Anterior cingulate cortex (tissue), 58 donors: ENCODE measurements at places on chromosomes 12 and 14.

GRCh38 chr14:97771340-97772045, 974.3 kb downstream of the VRK1 start:
- no peak for DNase-seq

DNA sequence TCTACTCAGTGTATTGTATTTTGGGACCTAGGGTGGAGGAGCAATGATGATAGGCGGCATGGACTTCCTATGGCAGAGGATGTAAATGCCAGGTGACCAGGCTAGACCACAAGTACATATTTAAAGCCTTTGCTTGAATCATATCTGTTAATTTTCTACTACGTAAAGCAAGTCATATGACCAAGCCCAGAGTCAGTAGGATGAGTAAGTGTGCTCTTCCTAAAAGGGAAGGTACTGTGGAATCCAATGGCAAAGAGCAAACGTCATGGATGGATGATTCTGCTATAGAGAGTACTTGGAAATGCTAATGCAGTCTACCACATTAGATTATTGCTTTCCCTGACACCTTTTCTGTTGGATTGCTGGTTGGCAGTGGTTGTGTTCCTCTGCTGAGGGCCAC, 16.8 kb downstream of the GPATCH2L start:
- no peak for DNase-seq

- no peak for DNase-seq
These were observed 28.8 kb upstream of the CEP83 start for GRCh38 chr12:94488463-94488862.

GRCh38 chr14:21822109-21822508, 148.5 kb upstream of the OR4E1 start:
- DNase-seq = no peak

GRCh38 chr14:33057585-33057984, 118.9 kb downstream of the NPAS3 start:
- DNase-seq = no peak

- DNase-seq = no peak
These were observed 72.9 kb downstream of the CDK17 start for GRCh38 chr12:96327346-96327745.

- no peak for DNase-seq
These were observed 6.0 kb upstream of the IL22 start for GRCh38 chr12:68259318-68259940.

- DNase-seq = no peak
These were observed 181.5 kb downstream of the CCER1 start for GRCh38 chr12:90773491-90773890.

GRCh38 chr12:112980491-112981158, 2.3 kb downstream of the OAS2 start:
- no peak for DNase-seq

DNA sequence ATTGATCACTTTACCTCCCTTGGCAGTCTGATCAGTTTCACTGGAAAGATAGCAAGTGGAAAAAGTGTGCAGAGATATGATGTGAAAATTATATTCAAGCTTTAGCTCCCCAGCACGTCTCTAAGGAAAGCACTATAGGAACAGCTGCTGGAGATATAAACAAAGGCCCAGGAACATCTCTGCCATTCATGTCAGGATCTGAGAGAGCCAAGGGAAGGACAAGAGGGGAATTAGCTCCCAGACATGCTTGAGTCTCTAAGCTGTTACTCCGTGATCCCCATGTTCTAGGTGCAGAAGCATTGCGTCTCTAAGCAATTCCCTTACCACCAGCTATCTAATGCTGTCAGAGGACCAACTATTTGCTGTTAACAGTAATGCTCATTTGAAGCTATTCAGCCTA, 700.2 kb downstream of the DIO2 start:
- DNase-seq = no peak

DNA sequence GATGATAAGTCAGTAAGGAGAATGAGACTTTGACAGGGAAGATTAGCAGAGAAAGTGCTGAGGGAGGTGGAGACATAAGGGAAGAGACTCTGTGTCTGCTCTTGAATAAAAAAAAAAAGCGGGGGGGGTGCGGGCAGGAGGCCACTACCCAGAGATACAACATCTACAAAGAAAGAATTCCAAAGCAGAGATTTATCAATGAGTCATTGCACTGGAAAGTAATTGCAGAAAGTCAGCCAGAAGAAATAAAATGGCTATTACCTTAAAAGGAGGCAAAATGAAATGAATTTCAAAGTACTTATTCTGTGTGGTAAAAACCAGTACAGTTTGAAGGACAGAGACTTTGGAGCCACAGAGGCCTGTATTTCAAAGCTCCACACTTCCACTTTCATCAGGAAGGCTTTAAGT, 267.1 kb upstream of the PRKD1 start:
- DNase-seq = no peak

GRCh38 chr12:89950421-89950820, 241.8 kb upstream of the ATP2B1 start:
- no peak for DNase-seq

DNA sequence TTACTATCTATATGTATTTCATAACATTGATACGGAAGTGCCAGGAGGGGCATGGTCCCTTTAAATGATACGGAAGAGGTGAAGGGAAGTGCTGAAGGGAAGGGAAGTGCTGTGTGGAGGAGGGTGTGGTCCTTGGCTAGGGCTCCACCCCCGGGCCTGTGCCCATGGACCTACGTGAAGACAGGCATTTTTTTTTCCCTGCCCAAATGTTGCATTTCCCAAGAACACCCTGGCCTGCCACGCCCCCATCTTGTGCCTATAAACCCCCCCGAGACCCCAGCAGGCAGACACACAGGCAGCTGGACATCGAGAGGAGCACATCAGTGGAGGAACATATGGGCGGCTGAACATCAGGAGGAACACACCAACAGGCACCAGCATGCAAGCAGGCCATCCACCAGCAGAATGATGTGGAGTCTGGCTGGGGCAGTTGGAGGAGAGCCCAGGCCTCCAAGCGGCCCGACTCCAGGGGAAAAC, 134.1 kb downstream of the SLC41A2 start:
- no peak for DNase-seq

DNA sequence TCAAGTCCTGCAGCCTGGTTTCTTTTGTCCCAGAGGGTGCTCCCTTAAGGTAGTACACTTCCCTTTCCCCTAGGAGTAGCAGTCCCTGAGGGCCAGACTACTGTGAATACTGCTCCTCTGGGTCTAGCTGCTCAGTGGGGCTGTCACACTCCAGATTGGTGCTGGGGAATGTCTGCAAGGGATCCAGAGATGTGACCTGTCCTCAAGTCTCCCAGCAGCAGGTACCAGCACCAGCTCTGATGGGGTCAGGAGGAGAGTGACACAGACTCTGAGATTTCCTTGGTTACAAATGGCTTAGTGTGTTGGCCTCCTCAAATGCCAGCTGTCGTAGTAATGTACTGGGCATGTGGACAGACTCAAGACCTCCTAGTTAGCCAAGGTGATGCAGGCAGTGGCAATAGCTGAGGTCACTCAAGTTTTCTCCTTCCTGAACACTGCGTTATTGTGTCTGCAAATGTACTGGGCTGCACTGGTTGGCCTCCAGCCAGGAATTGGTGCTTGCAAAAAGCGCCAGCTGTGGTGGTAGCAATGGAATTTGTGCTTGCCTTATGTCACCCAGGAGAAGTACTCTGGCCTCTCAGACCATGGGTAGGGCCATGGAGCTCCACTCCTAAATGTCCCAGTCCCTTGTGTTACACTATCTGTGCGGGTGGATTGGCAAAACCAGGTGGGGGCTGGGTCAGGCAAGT, 36.4 kb upstream of the AEBP2 start:
- no peak for DNase-seq

GRCh38 chr12:47265391-47265790, 185.6 kb upstream of the AMIGO2 start:
- no peak for DNase-seq

DNA sequence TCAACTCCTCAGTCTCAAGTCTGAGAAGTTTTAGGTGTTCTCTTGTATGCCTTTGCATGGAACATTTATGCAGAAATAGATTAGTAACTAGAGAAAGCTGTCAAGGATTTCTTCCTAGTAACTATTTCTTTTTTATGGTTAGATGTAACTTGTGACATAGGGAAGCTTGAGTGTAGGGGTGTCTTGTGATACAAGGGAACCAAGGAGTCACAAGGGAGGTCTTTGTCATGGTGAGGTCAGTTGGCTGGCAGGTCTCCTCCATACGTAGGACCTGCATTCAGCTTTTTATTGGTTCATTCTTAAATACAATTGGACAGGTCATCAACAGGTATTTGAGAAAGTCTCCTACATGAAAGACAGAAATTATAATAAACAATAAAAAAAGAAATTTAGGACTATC, 394.0 kb upstream of the CCDC196 start:
- no peak for DNase-seq

DNA sequence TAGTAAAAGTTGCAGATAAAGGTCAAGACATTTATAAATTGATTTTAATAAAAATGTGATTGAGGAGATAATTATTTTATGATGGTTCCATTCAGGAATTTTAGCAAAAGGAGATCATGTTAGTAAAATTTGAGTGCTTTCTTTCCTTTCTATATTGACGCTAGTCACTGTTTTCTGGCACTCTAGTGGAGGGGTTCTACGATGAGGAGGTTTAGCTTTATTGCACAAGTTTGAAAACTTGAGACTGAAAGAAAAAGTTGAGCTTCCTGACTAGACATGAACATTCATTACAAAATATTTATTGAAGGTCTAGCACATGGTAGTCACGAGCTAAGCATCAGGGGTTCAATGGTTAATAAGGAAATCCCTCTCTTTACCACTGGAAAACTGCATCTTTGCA, 336.1 kb downstream of the SNAPC1 start:
- DNase-seq = no peak

GRCh38 chr12:15733136-15733535, 56.1 kb downstream of the EPS8 start:
- DNase-seq = no peak

DNA sequence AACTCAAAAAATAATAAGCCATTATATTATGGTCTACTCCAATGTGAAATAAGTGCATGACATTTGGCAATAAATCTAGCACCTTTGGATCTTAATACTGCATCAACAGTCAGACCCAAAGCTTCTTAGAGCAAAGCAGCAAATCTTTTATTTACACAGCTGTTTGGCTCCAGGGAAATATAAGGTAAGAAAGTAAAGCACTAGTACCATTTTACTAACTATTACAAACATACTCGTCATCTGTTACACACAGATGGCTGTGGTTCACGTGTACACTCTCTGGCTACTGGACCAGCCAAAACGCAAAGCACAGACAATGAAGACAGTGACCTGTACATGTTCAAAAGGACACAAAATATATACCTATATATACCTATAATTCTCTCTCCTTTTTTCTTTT, 2.8 kb downstream of the FGD6 start:
- no peak for DNase-seq
